Pancreas (tissue), 10 donors: ENCODE measurements at places on chromosomes 12 and 14. TPM values are rescaled to one million over a fixed set of nuclear protein-coding genes. Genes with fewer than 3 reads are reported as not detected.

PROX2 gene
- not detected for total RNA-seq

TMEM179 gene
- 4.4 TPM for total RNA-seq

HVCN1 gene
- total RNA-seq = 5.2 TPM

DEGS2 gene
- total RNA-seq = 4.5 TPM

GOLGA3 gene
- total RNA-seq = 33.5 TPM

INHBE gene
- total RNA-seq = 0.24 TPM

RABGGTA gene
- 21.0 TPM for total RNA-seq

NPAS3 gene
- total RNA-seq = 1.9 TPM

LRRC9 gene
- total RNA-seq = 0.09 TPM

GALNT6 gene
- 14.6 TPM for total RNA-seq

DNA sequence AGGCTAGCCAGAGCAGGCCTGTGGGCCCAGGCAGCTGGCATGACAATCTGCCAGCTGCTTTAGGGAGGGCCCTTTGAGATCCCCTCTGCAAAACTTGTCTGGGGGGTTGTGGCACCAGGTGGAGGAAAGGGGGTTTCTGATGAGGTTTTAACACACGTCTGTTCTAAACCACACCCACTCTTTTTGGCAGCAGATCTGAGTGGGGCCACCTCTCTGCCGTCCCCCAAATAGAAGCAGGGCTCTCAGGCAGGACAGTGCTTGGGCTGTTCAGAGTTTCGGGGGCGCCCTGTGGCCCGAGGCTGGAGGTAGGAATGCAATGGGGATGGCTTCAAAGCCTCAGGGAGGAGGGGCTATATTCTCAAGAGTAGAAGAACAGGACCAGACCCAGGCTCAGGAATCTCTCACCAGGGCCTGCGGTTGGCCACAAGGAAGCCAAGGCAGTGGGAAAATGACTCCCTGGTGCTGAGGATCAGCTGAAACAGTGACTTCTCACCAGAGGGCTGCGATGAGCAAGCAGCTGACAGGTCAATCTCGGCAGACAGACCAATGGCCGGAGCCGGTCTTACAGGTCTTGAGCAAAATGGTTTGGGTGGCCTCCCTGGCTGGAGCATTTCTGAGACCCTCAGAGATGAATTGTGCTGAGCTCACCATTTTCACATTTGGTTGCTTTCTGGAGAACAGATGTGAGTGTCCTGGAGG is 1.5 kb upstream of the KRT5 start:
- DNase-seq = peak; percentile 10

DNA sequence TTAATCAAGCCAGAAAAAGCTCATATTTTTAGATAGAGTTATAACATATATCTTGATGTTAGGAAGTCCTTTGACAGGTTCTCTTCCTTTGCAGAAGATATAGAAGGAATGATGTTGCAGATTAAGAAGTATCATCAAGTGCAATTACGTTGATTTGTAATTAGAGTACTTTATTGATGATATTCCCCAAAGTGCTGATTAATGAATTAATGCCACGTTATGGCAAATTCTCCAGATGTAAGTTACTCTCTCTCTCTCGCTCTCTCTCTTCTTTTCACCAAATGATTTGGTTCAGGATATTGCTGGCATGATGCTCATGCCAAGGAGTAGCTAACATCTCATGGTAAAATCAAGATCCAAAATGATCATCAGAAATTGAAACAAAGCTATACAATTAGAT is 18.1 kb upstream of the CAND1 start:
- DNase-seq = no peak

DNA sequence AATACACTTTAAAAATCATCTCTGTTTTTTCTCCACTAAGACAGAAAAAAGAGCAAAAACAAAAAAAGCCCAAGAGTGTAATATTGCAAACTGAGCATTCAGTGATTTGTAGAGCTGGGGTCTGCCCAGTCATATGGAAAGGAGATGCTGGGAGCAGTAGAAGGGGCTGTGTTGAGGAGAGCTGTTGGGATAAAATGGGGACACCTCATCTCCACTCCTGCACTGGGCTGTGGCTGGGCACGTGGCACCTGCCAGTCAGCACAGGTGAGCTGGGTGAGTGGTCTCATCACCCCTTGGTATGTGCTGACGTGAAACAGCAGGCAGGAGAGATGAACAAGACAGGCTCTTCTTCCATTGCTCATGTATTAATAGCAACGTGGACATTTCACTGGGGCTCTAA is 217.4 kb downstream of the C12orf42 start:
- no peak for DNase-seq

- no peak for DNase-seq
These were observed 9.6 kb downstream of the RDH16 start for GRCh38 chr12:56947633-56948456.

GRCh38 chr14:51473808-51474565 is 177.7 kb upstream of the FRMD6 start:
- no peak for DNase-seq

GRCh38 chr14:67491741-67492507 is 3.4 kb upstream of the TMEM229B start:
- DNase-seq = peak; percentile 56

DNA sequence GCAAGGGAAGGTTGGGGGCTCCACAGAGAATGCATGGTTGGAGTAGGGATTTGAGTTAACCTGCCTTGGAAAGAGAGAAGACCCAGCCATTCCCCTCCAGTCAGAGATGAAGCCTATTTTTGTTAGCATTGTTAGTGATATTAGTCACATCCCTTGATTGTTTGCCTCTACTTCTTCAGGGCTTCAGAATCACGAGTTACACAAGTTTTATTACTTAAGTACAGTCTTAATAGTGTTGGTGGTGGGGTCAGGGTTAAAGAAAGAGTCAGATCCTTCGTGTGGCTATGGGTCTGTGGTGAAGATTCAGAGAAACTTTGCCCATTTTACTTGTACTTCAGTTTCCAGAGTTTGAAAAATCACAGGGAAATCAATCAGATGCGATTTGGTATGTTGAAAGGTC is 363.1 kb downstream of the LRIG3 start:
- no peak for DNase-seq

DNA sequence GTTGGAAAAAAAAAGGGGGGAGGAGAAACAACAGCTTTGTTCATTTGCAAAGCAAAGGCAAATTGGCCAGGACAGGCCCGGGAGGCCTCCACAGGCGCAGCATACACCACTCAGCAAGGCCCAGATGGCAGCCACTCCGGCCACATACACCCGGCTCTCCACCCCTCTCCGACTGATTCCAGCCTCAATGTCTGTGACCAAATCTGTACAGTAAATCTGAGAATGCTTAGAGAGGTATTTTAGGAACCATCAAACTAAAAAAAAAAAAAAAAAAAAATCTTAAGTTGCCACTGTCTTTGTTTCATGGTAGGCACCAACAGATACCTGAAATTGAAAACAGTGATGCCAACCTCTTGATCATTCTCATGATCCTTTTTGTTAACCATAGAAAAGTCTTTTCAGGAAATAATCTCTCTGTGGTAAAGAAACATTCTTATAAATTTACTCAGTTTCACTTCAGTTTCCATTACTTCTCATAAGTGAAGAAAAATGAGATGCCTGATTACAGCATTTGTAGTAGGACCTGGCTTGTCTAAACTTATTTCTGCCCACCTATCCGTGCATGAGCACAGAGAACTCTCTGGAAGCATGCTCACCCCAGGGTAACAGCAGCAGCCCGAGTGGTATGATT is 20.2 kb downstream of the VPS37B start:
- DNase-seq = peak; percentile 26

GRCh38 chr14:101797856-101798255 is 36.3 kb downstream of the PPP2R5C start:
- DNase-seq = no peak

DNA sequence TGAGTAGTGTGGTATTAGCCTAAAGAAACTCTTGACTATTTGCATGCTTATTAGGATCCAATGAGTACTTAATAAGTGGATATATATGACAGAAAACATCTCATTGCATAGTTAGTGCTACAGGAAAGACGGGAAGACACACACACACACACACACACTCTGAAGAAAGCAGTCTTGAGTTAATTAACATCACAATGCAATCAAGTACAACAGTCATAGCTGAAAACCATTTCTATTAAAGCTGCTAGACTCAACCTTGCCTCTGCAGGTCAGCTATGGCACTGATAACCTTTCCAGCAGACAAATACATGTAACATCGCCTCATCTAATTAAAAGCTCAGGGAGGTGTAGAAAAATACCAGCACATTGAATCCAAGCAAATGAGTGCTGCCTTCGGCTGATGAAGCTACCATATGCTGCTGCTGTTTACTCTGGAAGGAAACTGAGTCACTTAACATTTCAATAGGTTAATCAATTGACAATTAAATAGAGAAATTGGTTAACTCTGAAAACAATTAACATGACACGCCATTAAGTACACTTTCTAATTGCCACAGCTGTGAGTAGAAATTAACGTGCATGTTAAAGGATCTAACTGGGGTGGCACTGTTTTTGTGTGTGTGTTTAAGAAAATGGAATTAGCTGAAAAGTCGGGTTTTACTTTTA is 93.2 kb upstream of the OTX2 start:
- DNase-seq = no peak

- no peak for DNase-seq
These were observed 107.4 kb downstream of the VCPKMT start for GRCh38 chr14:50008974-50009373.

GRCh38 chr12:131963381-131963780 is 13.6 kb downstream of the EP400 start:
- DNase-seq = no peak

- DNase-seq = no peak
These were observed 431.4 kb downstream of the SLC16A7 start for GRCh38 chr12:60027266-60027665.
